ENCODE measurements at places on chromosomes 2 and 18.

DNA sequence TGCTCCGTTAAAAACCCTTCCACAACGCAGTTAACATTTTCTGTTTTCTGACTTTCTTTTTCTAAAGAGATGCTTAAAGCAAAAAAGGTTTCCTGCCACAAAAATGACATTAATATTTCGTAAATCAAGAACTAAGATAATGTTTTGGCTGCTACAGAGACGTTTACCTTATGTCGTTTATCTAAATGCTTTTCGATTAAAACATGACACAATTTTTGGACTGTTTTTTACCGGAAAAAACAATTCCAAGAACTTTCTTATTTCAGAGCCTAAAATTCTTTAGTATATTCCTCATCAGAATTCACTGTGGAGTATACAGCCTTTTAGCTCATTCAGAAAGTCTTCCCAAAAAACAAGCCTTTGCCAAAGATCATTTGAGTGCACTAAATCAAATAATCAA lies 278.0 kb upstream of the TCF4 start:
- DNase-seq = no peak

DNA sequence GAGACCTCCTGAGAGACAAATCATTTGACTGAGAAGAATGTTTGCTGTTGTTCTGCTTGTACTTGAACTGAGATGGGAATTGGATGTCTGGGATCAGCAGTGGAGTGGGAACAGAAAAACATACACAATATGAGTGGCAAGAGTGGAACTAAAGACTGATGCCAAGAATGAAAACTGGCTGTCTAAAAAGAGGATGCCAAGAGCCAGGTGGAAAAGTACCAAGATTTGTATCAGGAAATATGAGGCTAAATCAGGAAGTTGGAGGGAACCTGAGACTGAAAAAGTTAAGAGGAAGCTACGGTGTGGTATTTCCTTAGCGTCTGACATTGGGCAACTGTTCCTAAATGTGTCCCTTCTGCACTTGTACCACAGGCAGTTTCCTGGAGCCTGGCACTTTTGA lies 440.9 kb upstream of the CELF4 start:
- no peak for DNase-seq

DNA sequence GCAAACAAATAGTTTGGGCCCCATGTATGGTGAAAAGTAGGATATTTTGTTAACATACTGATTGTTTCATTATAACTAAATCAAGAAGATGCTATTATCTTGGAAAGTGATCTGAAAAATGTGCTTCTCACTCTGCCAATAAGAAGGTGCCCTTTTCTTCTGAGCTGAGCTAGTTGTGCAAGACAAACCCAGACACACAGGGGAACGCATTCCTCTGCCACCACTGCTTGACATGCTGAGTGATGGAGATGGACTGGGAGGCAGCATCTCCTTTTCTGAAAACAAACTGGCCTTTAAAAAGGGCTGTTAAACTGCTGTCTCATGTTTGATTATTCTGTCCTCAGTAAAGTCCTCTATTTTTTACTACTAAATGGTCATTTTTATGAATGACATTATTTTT lies 1989.9 kb upstream of the CELF4 start:
- DNase-seq = no peak

GRCh38 chr2:119232666-119232993 lies 9.0 kb downstream of the STEAP3 start:
- DNase-seq = no peak

DNA sequence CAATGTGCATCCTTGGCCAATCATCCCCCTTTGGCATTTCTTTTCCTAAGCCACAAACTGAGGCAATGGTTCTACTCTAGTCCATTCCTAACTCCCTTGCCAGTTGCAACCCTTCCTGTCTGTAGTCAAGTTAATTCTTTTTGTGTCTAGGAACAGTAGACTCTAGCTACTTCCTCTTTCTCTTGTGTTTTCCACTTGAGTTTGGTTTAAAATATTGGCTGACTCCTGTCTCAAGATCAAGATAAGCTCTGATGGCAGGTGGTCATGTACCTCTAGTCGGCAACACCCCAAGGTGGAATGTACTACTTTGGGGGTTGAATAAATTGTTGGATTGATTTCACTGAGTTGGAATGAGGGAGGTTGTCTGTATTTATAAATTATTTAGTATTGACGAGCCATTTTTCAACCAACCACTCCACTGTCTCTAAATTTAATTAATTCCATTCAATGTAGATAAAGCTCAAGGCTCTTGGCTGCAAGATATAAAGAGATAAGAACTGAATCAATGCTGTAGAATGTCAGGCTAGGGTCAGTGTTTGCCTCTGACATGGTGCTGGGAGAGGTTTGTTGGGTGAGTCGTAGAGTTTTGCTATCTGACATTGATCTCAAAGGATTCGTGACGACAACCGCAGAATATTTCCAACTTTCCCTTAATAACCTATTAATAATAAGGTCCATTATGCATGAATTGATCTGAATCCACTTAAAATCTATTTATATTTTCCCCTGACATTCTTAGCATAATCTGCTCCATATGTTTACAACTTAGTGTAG lies 188.7 kb upstream of the APCDD1 start:
- DNase-seq = no peak

GRCh38 chr2:132414081-132414480 lies 2.5 kb upstream of the GPR39 start:
- DNase-seq = no peak

- no peak for DNase-seq
Measured at GRCh38 chr18:3759099-3759498, 309.1 kb downstream of the TGIF1 start.

GRCh38 chr2:130376433-130377293 lies 20.8 kb downstream of the PTPN18 start:
- no peak for DNase-seq

DNA sequence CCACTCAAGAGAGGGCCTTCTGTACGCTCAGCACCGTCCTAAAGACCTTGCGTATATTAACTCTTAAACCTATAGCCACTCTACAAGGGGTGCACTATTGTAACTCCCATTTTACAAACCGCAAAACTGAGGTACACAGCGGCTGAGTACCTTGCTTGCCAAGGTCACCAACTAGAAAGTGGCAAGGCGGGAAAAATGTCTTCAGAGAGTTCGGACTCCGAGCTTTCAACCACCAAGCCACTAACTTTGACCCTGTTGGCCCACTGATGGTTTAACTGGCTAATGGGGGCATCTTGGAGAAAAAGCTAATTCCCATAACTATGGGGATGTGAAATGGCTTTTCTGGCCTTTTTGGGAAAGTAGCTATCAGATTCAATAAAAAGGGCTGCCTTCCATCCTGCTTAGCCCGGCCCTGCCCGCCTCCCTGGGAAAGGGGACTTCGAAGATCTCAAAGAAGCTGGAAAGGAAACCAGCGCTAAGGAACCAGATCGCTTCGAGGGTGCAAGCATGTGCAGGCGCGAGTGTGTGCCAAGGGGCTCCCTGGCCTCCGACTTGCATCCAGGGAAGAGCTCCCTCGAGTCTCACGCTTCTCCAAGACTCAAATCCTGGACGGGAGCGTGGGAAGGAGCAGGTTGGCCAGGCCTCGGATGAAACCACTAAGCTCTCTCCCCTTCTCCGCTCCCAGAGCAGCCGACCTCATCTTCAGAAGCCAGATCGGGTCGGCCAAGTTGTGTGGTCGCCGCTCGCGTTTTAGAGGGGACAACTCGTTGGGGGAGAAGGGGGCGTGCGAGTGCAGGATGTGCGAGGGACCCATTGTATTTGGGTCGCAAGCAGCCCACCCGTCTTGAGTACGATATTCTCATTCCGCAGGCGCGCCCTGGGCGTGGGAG lies 2.2 kb upstream of the SP5 start:
- DNase-seq = no peak

- DNase-seq = no peak
Measured at GRCh38 chr2:55966401-55967118, 43.0 kb upstream of the EFEMP1 start.

DNA sequence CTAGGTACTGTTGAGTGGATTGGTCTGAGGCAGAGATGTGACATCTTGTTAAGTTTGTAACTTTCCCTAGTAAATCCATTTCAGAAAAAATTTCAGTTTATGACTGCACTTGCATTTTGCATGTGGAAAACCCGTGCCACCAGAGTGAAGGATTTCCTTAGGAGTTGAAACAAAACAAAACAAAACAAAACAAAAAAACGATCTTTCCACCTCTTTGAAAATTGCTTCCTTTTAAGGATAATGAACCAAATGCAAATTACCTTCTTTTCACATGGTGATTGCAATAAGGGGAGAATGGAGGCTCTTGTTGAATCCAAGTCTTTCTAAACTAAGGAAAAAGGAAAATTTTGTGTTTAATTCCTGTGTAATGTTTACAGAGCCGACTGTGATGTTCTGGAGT lies 43.2 kb downstream of the PHLPP1 start:
- DNase-seq = no peak

- DNase-seq = no peak
Measured at GRCh38 chr18:31161757-31162418, 768 bp downstream of the DSC1 start.

DNA sequence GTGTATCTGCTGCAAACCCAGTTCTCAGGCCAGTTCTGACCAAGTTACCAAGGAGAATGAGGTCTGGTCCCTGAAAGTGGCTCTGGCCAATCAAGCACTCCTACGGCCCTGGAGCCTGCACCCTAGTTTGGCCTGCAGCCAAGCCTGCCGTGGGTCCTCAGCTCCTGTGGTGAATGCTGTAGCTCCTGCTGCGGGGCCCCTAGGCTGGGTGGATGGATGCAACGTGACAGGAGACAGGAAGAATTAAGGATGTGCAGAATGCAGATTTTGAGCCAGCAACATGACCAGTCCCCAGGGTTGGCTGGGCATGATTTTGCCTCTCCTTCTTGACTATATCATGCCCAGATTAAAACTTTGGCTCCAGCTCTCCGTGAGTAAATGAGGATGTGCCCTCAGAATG lies 97.2 kb downstream of the SMAD7 start:
- no peak for DNase-seq
